ENCODE measurements at places on chromosomes 5 and 9. TPM values are rescaled to one million over a fixed set of nuclear protein-coding genes. Genes with fewer than 3 reads are reported as not detected.

GRCh38 chr5:26572480-26572879 lies 465.9 kb downstream of the CDH9 start:
- DNase-seq: no peak

GRCh38 chr5:1470762-1471211 lies 25.5 kb upstream of the SLC6A3 start:
- DNase-seq: no peak

KCNT1 gene
- total RNA-seq: not detected

ECSCR gene
- total RNA-seq: not detected

Data from naive thymus-derived CD8-positive, alpha-beta T cell (primary cell).